ENCODE measurements at places on chromosomes 3 and 15.

GRCh38 chr3:38606561-38606960 lies 42.9 kb downstream of the SCN5A start:
- DNase-seq, result no peak

GRCh38 chr3:186959029-186959624 lies 28.8 kb downstream of the ST6GAL1 start:
- DNase-seq, result no peak

DNA sequence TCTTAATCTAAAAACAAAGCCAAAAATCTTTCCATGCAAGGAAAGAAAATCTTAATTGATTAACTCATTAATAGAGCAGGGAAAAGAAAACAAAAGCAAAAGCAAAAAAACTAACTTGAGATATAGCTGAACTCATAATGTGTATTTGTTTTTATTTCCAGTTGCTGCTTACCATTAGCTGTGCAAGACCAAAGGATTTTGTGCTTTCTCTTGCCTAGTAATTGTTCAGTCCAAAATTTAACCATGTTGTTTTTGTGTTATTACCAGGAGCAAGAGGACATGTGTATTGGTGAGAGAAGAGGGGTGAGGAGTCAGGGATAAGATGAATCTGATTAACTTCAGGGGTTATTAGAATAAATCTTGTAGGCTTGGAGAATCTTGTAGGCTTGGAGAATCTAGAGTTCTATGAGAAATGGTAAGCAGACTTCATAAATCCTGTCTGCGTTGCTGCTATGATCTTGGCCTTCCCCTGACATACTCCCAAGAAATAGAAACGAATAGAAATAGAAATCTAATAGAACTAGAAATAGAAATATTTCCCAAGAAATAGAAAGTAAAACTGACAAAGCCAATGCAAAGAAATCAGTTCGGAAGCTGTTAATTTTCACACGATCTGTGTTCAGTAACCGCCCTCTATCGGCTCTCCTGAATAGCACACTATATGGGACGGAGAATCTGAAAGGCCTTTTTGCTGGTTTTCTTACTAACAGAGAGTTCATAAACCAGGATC lies 72.6 kb upstream of the TNFSF10 start:
- peak; percentile 51 for DNase-seq

GRCh38 chr15:62244762-62245161 lies 79.7 kb upstream of the C2CD4B start:
- no peak for DNase-seq

DNA sequence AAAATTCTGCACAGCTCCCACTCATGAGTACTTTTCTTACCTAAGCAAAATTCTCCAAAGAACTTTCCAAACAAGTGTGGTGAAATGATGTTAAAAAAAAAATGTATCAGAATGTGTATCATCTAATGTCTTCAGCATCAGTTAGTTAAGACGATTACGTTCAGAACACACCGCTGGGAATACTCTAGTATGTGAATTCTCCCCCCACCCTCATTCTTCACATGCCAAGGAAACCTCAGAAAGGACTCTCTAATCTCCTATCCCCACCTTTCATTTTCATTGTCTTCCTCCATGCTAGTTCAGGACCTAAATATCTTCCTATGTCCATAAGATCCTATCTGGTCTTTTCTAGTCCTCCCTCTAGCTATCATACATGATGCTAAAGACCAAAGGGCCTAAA lies 457.4 kb downstream of the SHQ1 start:
- DNase-seq, result no peak

- no peak for DNase-seq
Measured at GRCh38 chr3:39668420-39668819, 141.0 kb upstream of the MYRIP start.

DNA sequence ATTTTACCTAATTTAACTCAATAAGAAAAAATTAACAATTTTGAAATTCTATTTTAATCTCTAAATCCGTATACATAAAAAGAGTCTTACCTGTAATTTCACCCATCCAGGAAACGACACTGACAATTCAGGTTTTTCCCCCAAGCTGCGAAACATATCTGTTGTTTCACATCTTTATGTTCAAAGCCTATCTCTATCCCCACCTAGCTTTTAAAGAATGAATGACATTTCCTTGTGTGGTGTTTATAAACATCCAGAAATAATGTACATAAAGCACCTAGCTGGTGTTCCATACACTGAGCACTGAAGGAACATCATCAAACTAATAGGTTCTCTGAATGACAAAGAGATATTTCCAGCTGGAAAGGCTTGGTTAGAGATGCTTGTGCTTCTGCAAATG lies 867.8 kb downstream of the SQOR start:
- DNase-seq, result no peak

GRCh38 chr15:49430046-49430445 lies 7.0 kb downstream of the FGF7 start:
- no peak for DNase-seq

GRCh38 chr3:45343947-45344346 lies 44.4 kb upstream of the LARS2 start:
- DNase-seq, result no peak

- no peak for DNase-seq
Measured at GRCh38 chr3:53491276-53491675, 3.1 kb upstream of the CACNA1D start.

DNA sequence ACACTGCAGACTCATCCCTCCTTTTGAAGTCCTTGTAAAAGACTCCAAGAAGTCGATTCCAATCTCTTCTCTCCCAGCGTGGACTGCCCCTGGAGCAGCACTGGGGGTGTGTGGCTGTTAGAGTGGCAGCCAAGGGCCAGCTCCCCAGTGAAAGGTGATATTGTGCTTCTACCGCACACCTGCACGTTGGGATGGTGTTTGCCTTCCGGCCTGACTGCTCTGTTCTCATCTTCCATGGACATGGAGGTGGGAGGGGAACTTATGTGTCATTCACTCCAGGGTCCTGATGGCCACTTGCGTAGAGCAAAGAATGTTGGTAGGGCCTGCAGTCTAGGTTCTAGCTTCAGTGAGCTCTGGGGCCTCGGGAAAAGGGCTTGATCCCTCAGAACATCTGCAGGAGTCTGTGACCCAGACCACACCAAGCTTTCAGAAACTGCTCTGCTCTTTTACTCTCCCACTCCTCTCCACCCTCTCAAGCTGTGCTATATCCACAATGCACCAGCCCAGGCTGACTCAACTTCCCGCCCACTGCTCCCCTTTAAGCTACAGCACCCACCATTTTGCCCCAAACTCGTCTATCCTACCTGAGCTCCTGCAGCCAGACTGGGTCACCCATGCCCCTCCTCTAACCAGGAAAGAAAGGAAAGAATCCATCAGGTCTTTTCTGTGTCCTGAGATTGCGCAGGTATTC lies 31.3 kb downstream of the LIPC start:
- DNase-seq, result no peak

GRCh38 chr3:141828890-141829289 lies 47.6 kb upstream of the ATP1B3 start:
- DNase-seq, result no peak

DNA sequence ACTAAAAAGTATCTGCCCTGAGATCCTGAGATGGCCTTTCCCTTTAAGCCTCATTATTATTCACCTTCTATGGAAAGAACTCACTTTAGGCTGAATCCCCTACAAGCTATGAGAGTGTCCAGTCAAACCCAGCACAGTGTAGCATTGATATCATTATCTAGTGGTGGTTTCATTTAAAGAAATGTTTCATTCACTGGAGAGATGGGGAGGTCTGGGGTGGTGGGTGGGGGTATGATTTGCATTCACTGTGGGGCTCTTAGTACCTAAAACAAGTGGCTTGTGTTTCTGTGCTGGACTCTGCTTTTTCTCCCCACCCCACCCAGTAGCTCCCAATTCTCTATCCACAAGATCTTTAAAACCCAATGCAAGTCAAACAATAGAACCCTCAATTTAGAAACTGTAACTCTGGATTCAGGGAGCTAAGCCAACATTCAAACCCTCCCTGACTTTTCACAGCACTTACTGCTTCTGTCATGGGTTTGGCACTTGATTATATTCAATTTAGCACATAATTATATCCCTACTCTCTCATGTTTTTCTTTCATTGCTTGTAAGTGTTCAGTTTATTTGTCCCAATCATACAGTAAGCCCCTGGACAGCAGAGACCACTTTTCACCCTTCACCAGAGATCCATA lies 310.5 kb upstream of the THBS1 start:
- no peak for DNase-seq

GRCh38 chr3:142664819-142665218 lies 59.0 kb upstream of the TRPC1 start:
- no peak for DNase-seq

DNA sequence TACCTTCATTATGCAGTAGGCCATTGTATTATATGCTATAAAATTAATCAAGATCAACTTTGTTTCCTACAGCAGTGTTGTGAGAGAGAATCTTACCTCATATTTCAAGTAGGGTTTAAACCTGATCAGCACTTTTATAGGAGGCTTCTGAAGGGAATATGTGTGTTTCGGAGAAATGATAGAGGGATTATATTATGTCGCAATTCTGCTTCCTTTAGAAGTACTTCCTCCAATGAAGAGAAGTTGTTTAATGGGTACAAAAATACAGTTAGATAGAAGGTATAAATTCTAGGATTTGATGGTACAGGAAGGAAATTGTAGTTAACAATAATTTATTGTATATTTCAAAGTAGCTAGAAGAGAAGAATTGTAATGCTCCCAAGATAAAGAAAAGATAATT lies 54.9 kb downstream of the NSUN3 start:
- DNase-seq, result no peak
